ENCODE measurements at places on chromosomes 16 and 17.

DNA sequence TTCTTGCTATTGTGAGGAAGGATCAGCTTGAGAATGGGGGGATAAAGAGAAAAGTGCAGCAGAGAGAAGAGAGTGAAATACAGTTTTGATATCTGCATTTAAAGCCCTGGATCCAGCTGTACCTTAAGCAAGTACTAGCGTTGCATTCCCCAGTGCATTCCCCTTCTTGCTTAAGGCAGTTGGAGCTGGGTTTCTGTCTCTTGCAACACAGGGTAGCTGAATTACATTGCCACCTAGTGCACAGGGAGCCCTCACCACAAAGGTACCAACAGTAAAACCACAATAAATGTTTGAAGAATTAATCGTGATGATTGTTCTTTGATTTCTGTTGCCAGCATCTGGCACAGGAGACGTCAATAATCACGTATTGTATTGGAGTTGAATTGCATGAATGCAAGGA is 588.7 kb downstream of the RBFOX1 start:
- no peak for DNase-seq

DNA sequence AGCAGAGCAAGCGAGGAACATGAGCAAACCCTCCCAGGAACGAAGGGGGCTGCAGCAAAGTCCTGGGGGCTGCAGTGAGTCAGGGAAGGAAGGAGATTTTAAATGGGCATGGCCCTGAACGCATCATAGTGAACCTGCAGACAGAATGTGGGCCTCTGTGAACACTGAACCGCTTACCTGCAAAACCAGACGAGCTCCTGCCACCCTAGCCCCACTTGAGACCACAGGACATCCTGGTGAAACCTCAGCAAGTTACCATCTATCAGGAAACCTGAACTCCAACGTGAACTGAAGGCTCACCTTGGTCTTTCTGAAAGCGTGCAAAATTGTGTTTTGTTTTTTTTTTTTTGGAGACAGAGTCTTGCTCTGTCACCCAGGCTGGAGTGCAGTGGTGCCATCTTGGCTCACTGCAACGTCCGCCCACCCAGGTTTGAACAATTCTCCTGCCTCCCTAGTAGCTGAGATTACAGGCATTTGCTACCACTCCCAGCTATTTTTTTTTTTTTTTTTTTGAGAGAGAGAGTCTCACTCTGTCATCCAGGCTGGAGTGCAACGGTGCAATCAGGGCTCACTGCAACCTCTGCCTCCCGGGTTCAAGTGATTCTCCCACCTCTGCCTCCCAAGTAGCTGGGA is 30.8 kb downstream of the FANCA start:
- no peak for DNase-seq

GRCh38 chr17:13962716-13963240 is 106.5 kb upstream of the COX10 start:
- no peak for DNase-seq

GRCh38 chr16:23673971-23674614 is 4.6 kb upstream of the PLK1 start:
- DNase-seq, result no peak

- no peak for DNase-seq
Measured at GRCh38 chr17:59466946-59467801, 98.2 kb upstream of the DHX40 start.

- no peak for DNase-seq
Measured at GRCh38 chr17:10613775-10614513, 43.2 kb downstream of the MYH3 start.

- no peak for DNase-seq
Measured at GRCh38 chr17:38434178-38434665, 6.0 kb downstream of the ARHGAP23 start.

- DNase-seq, result no peak
Measured at GRCh38 chr17:33803199-33803685, 451.8 kb upstream of the CCL2 start.

- DNase-seq, result no peak
Measured at GRCh38 chr16:82002831-82003230, 8.4 kb downstream of the SDR42E1 start.

GRCh38 chr17:20273741-20274500 is 193.4 kb downstream of the LGALS9B start:
- no peak for DNase-seq

- peak; percentile 19 for DNase-seq
Measured at GRCh38 chr16:17921357-17921978, 415.1 kb downstream of the NPIPA8 start.

DNA sequence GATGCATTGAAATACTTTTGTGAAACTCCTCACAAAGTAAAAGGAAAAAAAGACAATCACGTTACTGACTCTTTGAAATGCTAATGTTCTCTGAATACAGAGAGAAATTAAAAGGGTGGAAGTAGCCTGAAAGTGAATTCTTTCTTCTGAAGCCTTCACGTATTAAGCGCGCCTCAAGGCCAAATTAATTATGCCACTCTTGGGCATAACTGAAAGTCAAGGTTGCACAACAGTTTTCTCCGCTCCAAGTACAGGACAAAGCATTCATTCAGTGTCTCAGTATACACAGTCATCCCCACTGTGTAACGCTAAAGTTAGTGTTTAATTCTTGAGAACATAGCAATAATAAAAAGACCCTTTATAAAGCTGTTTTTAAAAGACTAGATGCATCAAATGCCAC is 21.5 kb downstream of the PARN start:
- no peak for DNase-seq

GRCh38 chr17:1107777-1108477 is 71.9 kb downstream of the ABR start:
- DNase-seq, result no peak

DNA sequence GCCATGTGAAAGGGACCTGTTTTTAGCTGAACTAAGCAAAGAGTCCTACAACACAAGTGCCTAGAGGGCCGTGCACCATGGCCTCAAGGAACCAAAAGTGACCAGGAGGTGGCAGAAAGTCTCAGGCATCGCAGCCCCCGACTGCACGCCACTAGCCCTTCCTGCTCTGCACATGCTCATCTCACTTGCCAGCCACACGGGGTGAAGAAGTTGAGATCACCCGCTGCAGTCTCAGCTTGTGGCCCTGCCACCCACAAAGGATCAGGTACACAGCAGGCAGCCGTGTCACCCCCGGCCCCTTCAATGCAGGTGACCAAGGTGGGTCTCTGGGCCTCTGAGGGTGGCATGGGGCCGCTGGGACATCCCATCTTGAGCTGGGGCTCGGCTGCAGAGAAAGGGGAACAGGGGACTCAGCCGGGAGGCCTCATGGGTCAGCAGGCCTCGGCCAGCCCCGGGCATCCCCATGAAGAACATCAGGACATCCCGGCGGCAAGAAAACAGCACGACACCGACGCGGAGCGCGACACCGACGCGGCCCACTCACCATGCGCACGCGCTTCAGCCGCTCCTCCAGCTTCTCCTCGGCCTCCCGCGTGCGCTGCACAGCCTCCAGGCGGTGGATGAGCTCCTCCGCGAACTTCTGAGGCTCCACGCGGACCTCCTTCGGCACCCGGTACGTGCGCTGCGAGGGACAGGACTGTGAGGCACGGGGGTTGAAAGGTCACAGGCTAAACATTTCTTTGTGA is 21.0 kb downstream of the PDIA2 start:
- DNase-seq, result no peak

DNA sequence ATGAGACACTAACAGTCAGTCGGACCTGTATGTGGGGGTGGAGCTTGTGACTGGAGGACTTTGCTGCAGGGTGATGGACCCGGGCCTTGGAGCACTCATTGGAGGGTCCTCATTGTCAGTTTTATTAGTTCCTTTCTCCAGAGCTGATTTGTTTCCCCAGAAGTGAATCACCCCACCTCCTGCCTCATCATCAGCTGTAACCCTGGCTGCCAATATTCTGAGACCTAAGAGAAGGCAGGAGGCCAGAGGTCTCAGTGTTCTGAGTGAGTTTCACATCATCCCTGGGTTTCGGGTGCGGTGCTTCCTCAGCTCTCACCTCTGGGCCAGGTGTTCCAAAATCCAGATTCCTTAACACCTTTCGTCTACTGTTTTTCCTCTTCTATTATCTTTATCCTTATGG is 49.9 kb upstream of the KIFC3 start:
- no peak for DNase-seq

DNA sequence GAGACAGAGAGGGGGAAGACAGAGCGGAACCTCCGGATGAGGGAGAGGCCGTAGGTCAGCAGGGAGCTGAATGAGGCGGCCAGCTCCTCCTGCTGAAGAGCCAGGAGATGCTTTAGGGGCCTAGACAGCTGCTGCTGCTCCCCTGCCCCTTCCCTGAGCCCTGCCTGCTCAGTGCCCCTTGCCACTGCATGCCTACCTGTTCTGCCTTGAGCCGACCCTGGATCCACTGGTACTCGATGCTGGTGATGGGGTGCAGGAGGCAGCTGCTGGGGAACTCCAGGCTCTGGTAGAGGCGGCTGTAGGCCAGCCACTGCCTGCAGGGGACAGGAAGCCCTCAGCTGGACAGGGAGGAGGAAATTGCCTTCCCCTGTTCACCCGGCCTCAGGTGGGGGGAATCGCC is 7.6 kb downstream of the UNC13D start:
- no peak for DNase-seq

DNA sequence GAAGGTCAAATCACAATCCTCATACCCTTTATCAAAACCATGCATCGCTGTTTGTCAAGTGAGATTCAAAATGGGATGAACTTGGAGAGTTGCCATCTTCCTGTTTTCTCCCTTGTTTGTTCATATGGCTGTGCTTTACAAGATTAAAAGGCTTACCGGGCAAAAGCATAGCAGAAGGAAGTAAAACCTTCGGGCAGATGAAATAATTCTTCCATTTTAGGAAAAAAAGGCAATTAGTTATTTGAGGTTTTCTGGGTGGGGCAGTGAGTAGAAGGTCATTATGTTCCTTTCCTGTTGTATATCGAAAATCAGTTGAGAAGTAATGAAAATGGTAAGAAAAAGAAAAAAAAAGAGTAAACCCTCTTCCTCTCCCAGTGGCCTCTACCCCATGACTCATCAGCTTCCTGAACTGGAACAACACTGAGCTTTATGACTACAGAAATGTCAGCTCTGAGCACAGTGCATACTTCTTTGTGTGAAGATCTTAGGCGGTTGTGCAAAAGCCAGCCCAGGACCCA is 369.2 kb downstream of the CDH13 start:
- DNase-seq, result no peak

- DNase-seq, result no peak
Measured at GRCh38 chr17:81902023-81902652, at the start of gene NPB. TSS of gene NPB (plus strand) at chr17:81902238. CDS start at chr17:81902278, 40 bp downstream.

DNA sequence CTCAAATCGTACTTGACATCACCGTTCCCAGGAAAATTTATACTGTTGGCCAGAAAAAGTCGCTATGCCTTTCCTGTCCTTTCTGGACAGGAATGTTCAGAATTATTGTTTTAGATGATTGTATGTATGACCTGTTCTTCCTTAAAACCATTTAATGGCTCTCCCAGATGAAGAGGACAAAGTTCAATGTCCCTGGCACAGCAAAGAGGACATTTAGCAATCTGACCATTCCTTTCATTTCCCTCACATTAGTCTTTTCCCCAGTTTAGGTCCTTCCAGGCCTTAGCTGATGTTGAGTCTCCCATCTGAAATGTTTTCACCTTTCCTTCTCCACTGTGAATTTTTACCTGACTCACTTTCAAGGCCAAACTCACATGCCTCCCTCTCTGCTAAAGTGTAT is 938.9 kb downstream of the CDH11 start:
- DNase-seq, result no peak

DNA sequence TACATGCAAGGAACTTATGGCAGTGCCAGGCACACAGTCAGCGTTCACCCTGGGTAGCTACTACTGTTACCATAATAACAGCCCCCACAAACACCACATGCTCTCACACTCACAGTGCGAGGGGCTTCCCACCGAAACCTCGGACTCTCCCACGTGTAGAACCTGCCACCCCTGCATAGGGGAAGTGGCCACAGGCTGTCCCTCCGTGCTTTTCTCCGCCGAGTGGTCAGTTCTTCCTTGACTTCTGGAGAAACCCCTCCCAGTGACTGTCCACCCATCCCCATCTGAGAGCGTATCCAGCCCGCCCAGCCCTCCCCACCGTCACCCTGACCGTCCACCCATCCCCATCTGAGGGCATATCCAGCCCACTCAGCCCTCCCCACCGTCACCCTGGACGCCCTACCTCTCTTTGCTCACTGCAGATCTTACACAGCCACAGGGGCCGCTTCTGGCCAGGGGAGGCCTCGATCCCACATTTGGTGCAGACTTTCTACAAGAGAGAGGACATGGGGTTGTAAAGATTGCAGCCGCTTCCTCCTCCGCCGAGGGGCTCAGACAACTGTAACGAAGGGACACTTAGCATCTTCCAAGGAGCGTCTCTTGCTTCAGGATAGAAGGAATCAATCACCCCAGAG is 71.1 kb downstream of the RPH3AL start:
- DNase-seq, result no peak

DNA sequence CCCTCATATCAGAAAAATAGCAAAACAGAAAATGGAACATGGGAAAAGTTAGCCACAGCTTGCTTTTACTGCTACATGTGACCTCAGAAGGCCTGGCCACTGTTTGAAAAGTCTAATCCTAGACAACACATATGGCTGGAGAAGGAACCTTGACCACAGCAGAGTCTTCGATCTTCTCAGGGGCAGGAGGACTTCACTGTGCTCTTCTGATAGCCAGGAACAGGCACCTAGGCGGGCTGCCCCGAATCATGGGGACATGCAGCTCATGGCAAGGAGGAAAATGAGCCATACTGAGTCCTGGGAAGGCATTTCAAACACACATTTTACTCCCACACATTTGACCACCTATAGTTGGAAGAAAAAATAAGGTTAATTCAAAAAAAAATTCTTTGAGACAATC is 31.1 kb upstream of the ADORA2B start:
- DNase-seq, result no peak

- DNase-seq, result no peak
Measured at GRCh38 chr17:17935321-17936271, 36.6 kb downstream of the TOM1L2 start.

DNA sequence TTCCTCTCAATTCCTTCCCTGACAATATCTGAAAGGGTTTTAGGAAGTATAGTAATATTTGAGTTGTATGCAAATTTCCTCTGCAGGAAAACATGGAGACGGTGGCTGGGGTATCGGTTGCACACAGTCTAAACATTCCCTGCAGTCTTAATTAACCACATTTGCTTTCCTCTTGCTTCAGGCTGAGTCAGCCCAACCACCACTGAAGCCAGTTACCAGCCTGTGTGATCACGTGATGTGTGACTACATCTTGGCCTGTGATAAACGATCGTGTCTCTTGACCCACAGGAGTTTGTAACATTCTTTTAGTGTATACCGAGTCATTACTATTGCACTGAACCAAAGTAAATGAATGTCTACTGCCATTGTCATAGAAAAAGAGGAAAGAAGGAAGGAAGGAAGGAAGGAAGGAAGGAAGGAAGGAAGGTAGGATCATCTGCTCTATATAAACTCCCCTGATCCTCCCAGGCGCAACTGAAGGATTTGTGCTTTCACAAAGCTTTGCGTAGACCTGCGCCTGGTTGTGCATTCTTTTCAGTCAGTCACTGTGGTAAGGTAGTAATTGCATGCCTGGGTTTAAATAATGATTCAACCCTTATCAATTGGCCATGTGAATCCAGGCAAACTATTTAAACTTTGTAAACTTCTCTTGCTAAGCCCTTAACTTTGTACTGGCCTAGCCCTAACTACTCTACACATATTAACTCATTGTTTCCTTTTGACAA is 280.6 kb upstream of the SALL1 start:
- no peak for DNase-seq

Data from GM12891 (cell line).